M059J (cell line): ENCODE measurements at places on chromosomes 2 and 18. TPM values are rescaled to one million over a fixed set of nuclear protein-coding genes. Genes with fewer than 3 reads are reported as not detected.

GRCh38 chr2:219442256-219443015 lies 7.8 kb downstream of the SPEG start:
- DNase-seq = peak; percentile 12

The NAGK gene
- total RNA-seq = 87.0 and 87.7 TPM in 2 replicates

GRCh38 chr2:208698114-208698513 lies 291.5 kb downstream of the PTH2R start:
- DNase-seq = no peak

- DNase-seq = peak; percentile 29
These were observed 231.7 kb downstream of the PARD3B start for GRCh38 chr2:204776781-204777559.

- DNase-seq = peak; percentile 32
These were observed 137.7 kb downstream of the TANC1 start for GRCh38 chr2:159106109-159106508.

The SFTPB gene
- not detected in 2 replicates for total RNA-seq
